ENCODE measurements at places on chromosomes 11 and 22.

DNA sequence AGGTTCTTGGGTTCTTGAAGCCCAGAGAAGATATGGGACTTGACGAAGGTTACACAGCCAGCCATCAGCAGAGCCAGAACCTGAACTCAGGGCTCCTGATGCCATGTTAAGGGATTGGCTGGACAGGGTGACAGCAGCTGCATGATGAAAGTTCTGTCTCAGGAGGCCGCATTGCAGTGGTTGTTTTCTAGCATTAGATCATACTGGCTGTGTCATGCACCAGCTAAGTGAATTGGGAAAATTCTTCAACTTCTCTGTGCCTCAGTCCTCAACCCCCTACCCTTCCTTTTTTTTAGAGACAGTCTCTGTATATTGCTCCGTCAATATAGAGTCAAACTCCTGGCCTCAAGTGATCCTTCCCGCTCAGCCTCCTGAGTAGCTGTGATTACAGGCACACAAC is 5.4 kb upstream of the LTBP3 start:
- DNase-seq, result no peak

DNA sequence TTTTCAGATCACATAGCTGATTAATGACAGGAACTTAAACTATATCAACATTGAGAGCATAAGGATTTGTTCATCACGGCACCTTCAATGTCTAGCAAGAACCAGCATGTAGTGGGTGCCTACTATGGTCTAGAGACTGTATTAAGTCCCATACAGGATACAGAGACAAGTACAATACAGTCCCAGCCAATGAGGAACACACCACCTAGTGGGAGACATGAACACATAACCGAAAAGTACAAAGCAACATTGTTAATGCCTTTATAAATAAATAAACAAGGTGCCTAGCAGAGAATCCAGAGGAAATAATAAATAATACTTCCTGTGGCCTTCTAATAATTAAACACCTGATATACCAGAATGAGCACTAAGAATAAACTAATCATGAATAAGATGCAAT is 87.7 kb upstream of the OPCML start:
- peak; percentile 15 for DNase-seq

DNA sequence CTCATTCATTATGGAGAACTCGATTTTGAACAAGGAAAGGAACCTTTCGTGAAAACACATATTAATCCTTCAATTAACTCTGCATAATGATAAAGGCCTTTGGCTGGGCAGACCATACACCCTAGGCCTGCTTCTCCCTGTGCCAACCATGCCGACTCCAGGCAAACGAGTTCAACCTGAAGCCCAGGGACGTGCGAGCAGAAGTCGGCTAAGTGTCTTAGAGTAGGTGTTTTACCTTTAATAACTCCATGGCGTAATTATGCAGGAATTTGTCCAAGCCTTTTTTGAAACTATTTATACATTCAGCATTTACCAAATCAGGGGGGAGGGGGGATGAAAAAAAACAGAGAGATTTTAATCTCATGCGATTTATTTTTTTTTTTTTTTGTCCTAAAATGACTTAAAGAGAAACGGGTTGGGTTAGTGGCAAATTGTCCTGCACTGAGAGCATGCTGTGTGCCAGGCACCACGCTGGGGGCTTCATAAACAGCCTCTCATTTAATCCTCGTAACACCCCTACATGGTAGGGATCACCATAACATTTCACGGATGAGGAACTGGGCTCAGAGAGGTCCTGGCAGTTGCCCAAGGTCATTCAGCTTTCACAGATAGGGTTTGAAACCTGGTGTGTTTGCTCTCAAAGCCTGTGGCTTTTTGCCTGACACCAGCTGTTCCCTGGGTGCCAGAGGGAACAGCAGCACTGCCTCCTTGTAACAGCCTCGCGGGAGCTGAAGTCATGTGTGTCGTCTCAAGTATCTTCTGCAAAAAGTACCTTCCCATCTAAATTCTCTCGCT is 423.9 kb downstream of the MN1 start:
- peak; percentile 26 for DNase-seq

GRCh38 chr11:128343135-128343514 is 244.2 kb downstream of the ETS1 start:
- no peak for DNase-seq

GRCh38 chr22:30386608-30386959 is 627 bp downstream of the RNF215 start:
- no peak for DNase-seq

- DNase-seq, result no peak
These were observed 33.8 kb upstream of the CD82 start for GRCh38 chr11:44531636-44532035.

- no peak for DNase-seq
These were observed 59.2 kb downstream of the NFAM1 start for GRCh38 chr22:42372976-42373375.

DNA sequence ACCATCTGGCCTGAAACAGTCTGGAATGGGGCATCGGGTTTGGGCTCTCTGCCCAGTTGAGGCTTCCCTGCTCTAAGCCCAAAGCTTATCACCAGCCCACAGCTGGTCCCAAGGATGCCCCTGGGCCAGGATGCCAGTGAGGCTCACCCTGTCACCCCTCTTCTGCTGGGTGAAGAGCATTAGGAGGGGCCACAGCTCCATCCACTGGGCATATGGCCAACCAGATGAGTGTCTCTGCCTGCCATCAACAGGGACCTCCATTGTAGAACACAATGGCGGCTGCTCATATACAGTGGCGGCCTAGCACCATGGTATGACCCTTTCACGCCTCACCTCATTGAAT is 5.6 kb downstream of the CHST1 start:
- DNase-seq, result no peak

DNA sequence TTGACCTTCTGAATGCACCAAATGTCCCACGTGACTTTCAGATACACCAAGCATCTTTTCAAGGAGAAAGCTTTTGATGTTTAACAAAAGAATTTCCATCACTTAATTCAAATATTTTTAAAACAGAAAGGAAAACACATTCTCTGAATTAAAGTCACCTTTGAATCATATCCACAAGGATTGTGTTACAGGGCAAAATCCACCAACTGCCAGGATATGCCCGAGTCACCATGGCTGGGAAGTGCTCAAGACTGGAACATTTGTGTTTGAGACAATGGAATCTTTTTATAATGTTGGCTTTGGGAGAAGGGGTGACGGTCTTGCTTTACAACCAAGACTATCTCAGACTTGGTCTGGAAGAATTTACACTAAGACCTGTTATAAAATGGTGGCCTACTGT is 40.8 kb downstream of the BID start:
- DNase-seq, result no peak

GRCh38 chr11:128608746-128609407 is 21.5 kb upstream of the ETS1 start:
- DNase-seq, result no peak

DNA sequence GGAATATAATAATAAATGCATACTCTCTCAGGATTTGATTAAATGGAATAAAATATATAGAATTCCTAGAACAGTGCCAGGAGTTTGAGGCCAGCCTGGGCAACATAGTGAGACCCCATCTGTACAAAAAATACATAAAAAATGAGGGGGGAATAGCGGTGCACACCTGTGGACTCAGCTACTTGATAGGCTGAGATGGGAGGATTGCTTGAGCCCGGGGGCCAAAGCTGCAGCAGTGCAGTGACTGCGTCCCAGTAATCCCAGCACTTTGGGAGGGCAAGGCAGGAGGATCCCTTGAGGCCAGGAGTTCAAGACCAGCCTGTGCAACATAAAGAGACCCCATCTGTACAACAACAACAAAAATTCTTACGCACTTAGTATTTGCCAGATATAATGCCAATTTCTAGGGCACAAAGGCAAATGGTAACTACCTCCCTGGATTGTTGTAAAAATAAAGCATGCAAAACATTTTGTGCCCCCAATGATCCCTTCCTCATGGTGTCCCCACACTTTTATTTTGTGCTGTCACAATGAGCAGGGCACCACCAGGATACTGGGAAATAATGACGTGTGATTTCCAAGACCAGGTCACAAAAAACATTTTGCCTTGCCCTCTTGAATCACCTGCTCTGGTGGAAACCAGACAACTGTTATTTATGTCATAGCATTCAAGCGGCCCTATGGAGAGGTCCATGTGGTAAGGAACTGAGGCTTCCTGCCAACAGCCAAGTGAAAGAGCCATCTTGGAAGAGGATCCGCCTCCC is 18.3 kb upstream of the ZNF280A start:
- no peak for DNase-seq

DNA sequence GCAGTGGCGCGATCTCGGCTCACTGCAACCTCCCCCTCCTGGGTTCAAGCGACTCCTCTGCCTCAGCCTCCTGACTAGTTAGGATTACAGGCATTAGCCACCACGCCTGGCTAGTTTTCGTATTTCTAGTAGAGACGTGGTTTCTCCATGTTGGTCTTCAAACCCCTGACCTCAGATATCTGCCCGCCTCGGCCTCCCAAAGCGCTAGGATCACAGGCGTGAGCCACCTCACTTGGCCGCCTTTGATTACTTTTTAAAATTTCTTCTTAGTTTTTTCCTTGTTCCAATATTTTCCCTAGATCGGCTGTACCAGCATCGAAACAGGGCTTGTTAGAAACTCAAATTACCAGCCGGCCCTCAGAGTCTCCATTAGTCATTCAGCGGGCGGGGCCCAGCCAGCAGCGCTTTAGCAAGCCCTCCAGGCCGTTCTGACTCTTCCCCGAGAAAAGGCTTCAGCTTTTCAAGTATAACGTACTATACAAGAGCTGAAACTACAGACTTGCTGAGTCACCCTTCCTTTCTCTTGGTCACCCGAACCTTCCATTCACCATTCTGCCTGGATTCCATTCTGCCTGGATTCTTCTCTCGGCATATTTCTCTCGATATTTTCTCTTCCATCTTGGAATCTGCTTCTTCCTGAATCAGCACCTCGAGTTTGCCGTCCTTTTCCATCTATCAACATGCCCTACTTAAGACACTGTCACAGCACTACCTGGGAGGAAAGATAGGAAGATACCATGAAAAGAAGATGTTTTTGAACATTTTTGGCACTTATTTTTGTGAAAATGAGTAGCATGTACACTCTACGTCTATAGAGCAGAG is 6.7 kb upstream of the CAPRIN1 start:
- DNase-seq, result no peak

GRCh38 chr22:30209642-30210041 is 36.9 kb downstream of the LIF start:
- DNase-seq, result no peak

DNA sequence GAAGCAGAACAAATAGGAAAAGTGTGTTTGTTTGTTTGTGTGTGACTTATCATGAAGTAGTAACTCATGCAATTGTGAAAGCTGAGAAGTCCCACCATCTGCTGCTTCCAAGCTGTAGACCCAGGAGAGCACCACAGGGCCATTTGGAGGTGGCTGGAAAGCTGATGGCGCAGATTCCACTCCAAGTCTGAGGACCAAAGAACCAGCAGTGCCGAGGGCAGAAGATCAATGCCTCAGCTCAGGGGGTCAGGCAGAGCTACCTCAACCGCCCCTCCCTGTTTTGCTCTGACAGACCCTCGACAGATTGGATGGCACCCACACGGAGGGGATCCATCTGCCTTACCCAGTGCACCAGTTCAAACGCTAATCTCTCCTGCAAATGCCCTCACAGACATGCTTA is 896.2 kb downstream of the BRD1 start:
- DNase-seq, result no peak

DNA sequence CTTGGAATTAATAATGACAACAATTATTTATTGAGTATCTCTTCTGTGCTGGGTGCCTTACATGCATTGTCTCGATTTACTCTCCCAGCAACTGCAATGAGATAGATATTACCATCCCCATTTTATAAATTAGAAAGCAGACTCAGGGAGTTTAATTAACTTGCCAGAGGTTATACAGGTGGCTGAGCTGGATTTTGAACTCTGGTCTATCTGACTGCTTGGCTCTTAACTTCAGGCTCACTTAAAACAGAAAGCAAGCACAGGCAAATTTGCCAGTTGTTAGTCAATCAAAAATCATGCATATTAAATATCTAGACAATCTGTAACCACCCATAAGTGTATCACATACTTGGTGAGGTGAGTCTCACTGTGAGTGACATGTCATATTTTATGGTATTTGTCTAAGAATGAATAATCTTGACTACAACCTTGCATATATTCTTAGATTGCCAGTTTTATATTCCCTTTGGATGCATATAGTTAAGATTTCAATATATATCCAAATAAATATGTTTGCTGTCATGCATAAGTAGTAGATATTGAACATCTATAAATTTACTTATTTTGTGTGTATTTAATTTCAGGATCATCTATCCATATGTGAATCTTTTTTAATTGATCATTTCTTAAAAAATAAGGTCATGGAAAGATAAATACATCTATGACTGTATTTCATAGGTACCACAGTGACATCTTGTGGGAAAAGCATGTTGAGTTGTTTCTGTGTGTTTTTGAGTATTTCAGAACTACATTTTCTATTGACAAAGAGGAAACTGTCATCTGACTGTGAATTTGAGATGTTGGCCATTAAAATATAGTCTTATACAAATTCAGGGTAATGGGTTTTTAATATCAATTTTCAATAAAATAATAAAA is 112.0 kb upstream of the ARHGAP42 start:
- DNase-seq, result peak; percentile 41

DNA sequence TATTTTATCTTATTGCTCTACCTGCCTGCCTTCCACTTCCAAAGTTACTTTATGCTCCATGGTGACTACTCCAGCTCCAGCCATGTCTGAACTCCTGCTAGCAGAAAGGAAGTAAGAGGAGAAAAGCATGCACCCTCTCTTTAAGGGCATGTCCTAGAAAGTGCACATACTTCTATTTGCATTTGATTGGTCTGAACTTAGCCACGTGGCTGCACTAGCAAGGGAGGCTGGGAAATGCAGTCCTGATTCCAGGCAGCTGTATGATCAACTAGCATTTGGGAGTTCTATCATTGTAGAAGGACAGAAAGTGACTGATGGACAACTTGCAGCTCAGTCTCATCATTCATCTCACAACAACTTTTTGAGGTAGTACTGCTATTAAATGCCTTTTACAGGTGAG is 515.7 kb downstream of the BUD13 start:
- DNase-seq, result no peak

DNA sequence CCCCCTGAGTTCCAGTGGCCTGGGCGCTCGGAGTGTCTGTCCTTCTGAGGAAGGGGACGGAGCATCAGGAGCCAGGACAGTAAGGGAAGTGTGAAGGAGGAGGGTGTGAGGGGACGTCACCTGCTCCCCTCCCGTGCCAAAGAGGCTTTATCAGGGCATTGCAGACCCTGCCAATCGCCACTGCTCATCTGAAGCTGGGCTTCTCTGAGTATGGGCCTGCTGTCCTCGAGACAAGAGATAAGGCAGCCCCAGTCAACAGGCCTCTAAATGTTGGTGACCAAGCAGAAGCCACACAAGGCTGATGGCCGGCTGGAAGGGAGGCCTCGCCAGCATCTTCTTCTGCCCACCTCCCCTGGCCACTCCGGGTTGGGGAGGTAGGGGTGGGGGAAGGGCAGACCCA is 29.8 kb downstream of the LIF start:
- no peak for DNase-seq
